ENCODE measurements at places on chromosomes 16 and 17.
A peak's percentile ranks its signal among the peaks of the same experiment; 100 is the strongest.

GRCh38 chr17:33832262-33832661 lies 422.8 kb upstream of the CCL2 start:
- DNase-seq: no peak

DNA sequence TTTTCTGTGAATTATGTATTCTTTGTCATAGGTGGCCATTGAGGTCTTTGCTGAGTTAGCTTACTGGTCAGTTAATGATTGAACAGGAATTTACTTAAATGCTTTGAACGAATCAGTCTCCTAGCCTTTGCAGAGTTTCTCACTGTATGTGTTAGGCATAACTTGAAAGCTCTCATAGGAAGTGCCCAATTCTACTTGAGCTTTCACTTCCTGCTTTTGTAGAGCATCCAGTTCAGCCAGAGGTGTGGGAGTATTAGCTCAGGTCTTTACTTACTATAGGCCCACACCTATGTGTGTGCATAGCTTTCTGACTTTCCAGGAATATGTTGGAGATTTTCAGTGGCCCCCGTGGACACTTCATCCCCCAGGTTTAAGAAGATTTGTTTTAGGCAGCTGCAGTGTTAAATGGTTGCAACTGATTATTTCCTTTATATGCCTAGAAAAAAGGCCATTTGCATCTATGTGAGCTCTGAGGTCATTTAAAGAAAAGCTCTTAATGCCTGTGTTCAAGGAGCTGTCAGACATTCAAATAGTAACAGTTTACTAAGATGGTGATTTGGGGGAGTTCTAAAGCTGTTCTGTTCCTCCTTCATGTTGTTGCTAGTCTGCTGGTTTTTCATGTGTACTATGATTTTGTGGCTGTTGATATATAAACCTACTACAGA lies 62.3 kb downstream of the PHKB start:
- no peak for DNase-seq

DNA sequence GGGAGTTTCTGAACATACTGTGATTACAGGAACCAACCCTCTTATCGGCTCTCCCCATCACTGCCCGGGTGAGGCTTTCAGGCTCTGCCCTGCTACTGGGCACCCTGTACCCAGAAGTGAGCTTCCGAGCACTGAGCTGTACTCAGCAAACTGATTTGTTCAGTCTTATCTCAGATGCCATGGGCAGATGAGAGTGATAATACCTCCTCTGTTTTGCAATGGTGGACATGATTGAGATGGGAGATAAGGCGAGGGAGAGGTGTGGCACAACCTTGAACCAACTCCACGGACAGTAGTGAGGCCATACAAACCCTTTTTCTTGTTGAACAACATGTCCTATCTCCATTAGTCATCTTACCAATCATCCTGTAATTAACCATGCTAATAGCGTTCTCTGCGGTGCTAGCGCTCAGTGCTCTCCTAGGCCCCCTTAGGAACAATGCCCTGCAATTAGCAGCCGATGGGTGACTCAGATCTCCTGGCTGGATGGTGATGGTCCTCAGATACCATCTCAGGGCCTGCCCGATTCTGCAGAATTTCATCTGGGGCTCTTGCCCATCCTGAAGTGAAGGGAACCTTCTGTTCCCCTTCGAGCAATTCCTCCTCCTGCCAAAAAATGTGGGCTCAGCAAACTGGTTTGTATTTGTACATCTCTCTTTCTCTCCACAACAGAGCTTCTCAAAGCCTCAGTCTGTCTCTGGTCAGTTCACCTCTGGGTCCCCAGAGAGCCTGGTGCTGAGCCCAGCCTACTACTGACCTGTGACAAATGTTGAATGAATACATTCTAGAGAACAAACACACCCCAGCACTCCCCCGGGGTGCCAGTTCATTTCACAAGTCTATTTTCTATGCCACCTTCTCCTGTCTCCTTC lies 139.3 kb upstream of the IRX3 start:
- DNase-seq: no peak

GRCh38 chr17:46770818-46771560 lies 47.5 kb downstream of the WNT3 start:
- peak; percentile 41 for DNase-seq

DNA sequence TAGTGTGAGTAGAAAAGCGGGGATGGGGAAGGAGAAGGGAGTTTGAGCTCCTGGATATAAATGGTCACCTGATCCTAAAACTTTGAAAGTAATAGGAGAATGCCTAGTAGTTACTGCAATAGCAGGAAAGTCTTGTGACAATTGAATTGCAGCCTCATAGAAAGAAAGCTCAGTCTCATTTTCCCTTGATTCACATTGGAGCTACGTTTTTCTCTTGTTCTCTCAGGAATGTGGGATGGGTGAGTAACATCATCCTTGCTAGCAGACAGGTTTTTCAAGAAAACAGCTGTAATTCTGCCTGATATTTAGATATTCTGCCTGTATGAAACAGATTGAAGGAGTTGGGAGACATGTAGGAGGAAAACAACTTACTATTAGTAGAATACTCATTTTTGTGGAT lies 25.3 kb downstream of the SF3B3 start:
- no peak for DNase-seq

DNA sequence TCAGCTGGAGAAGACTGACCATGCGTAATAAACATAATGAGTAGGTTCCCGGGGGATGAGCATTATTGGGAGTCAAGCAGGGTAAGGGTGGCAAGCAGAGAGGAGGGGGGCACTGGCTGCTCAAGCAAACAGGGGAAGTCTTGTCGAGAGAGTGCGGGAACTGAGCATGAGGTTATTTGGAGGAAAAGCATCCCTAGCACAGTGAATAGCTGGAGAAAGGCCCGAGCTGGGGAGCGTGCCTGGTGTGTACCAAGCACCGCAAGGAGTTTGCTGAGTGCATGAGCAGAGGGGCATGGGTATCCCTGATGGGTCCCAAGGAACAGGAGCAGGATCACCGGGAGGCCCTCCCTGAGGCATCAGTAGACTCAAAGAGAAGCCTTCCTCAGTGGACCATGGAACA lies 17.2 kb downstream of the CYTH1 start:
- no peak for DNase-seq

DNA sequence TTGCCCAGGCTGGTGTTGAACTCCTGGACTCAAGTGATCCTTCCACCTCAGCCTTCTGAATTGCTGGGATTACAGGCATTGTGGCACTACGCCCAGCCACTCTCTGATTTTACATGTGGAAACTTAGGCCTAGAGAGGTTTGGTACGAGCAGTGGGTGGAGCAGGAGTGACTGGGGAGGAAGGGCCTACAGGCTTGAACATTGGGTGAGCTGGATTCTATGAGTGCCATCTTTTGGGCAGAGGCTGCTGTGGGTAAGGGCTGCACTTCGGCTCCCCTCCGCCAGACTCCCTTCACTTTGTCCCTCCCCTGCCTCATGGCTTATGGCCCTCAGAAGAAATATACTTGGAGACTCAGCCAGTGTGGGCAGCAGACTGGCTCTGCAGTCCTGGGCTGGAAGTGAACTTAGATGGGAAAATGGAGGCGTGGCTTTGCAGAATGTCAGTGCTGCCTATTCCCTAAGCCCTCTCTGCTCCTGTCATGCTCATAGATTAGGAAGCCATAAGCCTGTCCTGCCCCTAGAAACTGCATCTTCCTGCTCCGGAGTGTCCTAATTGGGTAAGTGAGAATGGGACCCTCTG lies 9.5 kb upstream of the MRC2 start:
- DNase-seq: no peak

DNA sequence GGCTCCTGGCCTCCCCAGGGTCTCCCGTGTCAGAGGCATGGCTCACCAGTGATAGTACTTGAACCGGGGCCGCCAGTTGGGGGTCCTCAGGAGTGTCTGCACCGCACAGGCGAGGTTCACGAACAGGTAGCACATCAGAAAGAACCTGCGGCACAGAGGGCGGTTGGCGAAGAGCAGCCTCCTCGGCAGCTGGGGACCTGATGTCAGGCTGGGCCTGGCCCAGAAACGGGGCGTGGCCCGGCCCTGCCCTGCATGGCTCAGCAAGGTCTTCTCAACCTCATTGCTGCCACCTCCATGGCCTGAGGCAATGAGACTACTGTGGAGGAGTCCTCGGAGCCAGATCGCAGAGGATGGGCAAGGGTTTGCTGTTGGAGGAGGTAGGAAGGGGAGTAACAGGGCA lies 4.1 kb upstream of the LCAT start:
- DNase-seq: no peak

- no peak for DNase-seq
Measured at GRCh38 chr16:70470927-70471341, 16.5 kb downstream of the FCSK start.

DNA sequence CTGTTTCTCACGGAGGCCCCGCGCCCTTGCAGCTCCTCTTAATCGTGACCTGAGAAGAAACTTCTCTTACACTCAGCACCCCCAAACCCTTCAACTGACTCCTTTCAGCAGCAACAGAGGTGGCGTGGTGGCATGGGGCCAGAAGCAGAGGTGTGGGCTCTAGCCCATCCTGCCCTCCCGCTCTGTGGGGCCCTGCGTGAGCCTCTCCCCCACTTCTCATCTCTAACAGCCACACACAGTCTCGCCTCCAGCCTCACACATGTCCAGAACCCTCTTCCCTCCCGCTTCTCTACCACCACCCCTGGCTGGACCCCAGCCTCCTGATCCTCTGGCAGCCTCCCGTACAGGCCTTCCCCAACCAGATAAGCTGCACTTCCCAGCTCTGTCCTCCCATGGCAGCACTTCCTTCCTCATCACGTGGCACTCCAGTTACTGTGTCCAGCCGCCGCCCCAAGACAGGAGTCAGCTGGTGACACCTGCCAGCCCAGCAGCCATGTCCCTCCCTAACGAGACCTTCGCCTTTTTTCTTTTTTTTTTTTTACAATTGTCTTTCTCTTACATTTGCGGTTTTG lies 30.5 kb downstream of the NSMCE1 start:
- DNase-seq: peak; percentile 61

GRCh38 chr17:42116705-42117396 lies 4.3 kb downstream of the KAT2A start:
- peak; percentile 78 for DNase-seq

DNA sequence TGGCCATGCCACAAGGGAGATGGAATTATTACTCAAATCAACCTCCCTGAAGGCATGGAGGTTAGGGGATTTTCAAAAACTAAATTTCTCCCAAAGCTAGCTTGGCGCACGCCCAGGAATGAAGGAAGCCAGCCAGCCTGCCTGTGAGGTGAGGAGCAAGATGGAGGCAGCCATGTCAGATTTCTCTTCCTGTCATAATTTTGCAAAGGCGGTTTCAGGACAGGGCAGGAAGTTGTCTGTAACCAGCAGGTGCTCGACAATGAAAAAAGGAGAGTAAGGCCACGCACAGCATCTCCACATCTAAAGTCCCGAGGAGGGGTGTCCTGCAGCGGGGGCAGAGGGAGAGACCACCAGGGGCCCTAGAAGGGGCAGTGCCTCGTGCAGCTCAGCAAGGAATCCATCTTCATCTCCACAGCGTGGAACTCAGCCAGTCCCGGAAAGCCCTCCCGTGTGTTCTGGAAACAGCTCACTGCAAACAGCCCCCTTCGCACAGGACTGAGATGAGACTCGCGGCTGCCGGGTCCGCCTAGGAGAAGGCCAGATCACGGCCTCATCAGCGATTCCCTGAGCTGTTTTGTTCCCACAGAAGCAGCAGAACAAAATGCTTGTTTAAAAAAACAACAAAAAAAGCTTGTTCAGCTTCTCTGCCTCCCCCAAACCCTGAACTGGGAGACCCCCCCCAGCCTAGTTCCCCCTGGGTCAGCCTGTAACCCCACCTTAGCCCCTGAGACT lies 47.8 kb downstream of the SLC7A5 start:
- no peak for DNase-seq

GRCh38 chr17:28335959-28336871 lies 654 bp downstream of the TNFAIP1 start:
- DNase-seq: peak; percentile 40

DNA sequence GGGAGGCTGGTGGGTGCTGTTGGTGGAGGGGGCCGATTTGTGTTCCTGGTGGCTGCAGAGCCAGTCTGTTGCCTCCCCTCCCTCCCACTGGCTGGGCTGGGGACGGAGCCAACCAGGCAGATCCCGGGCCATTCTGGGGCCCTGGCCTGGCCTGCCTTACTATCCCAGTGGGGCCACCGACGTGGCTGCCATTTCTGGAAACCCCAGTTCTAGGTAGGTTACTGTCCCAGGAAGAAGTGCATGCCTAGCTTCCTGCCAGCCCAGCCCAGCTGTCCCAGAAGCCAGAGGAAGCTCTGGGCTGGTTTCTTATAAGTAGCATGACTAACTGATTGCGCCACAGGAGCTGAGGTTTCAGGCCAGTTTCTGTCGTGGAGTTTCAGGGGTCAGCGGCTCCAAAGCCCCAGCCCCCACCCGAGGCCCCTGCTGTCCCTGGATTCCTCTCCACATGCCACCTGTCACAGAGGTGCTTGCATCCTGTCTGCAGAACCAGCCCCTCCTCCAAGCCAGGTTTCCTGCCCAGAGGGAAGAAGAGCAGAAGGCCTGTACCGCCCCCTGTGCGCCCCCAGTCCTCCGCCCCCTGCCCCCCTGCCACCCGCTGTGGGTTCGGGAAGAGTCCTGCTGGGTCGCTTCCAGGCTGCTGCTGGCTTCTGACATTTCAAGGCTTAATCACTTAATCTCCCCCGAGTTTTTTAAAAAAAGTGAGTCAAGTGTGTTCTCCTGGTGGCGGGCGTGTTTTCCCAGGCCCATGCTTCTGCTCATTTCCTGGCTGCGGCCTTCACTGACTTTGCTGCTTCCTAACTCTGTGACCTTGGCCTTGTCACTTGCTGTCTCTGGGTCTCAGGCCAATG lies 13.2 kb downstream of the IL4R start:
- DNase-seq: peak; percentile 60

DNA sequence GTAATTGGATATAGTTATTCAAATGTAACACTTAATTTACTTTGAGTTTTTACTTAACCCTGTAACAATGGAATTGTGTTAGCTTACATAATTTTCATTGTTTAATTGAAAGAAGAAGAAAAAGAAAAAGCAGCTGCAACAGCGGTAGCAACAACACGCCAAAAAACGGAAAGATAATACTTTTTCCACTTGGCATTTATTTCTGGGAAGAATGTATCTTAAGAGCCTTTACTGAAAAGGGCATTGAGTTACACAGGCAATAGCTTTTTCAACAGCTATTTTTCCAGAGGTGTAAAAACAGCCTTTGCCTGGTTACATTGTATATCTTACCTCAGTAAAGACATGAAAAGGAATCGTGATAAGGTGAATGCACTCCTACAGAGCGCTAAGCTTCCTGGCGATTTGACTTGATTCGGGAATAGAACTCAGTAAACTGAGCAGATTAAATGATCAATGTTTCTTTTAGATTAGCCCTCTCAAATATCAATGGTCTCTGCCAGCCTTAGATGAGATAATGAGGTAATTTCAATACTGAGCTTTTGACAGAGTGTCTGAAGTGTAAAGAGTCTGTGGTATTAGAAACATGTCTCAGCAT lies 311.3 kb downstream of the CDH13 start:
- DNase-seq: no peak

DNA sequence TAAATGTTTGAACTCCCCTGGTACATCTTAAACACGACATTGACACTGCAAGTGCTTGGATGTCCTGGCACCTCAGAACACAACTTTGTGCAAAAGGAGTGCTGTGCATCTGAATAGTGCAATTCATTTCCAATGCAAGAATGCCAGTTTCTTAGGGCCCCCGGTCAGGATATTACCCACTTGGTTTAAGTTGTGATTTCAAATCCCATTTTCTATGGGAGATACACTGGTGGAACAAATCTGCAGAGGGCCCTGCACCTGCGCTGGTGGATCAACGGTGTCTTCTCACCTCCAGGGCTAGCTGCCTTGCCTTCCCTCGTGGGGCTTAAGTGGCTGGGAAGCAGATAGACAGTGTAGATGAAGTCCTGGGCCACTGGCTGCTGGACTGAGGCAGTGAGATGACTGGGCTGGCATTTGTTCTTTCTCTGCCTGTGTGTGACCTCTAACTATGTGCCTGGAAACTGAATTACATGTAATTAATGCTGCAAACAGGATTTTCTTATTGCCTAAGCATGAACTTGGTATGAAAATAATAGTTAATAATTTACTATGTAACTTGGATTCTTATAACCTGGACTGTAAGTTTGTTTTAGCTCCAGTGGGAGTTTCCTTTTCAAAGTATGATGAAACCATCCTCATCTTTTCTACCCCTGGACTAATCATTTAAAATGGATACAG lies 20.9 kb downstream of the HAPSTR1 start:
- no peak for DNase-seq
